ENCODE measurements at places on chromosomes 11 and 22. TPM values are rescaled to one million over a fixed set of nuclear protein-coding genes. Genes with fewer than 3 reads are reported as not detected.

The E2F8 gene
- polyA plus RNA-seq: 2.0 TPM

DNA sequence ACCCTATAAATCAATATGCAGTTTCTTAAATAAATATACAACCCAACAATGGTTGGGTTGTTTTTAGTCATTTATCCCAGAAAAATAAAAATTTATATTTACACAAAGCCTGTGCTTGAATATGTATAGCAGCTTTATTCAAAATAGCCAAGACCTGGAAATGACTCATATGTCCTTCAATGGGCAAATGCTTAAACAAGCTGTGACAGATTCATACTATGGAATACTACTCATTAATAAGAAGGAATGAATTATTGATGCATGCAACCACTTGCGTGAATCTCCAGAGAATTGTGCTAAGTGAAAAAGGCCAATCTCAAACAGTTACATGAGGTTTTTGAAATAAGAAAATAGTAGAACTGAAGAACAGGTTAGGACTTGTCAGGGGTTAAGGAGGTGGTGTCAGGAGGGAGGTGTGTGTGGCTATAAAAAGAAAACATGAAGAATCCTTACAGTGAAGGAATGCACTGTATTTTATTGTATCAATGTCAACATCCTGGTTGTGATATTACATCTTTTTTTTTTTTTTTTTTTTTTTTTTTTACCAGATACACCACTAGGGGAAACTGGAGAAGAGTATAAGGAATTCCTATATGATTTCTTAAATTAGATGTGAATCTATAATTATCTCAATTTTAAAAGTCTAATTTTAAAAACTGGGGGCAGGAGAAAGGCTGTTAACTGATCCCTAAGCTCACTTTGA is 82.4 kb upstream of the CD44 start:
- no peak for DNase-seq

DNA sequence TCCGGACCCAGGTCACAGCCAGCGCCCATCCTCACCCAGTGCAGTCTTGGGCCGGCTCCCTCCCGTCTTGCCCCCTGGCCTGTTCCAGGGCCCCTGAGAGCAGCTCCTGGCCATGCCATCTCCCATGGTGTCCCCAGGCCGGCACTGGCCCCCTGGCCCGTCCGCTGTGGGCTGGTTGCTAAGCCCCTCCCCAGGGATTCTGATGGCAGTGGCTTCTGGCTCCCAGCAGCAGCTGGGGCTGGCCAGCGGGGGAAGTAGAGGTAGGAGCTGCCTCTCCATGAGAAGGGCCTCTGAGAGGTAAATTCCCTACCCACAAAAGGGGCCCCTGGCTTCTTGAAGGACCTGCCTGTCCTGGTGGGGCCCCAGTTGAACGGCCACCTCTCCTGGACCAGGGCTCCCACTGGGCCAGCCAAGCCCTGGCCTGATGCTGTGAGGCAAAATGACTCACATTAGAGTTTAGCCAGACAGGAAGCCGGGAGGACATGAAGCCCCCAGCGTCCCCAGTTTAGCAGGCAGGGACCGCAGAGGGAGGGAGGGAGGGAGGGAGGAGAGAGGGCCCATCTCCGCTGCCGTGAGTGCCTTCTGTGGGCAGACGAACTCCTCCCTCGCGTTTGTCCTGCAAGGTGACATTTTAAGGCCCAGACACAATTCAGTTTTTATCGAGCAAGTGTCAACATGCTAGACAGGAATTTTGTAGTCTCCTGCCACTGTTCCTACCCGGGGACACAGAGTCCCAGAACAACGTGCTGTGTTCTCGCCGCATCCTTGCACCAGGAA is 32.9 kb upstream of the GAL start:
- no peak for DNase-seq

The NXPE4 gene
- polyA plus RNA-seq: not detected

GRCh38 chr22:49235463-49236300 is 592.0 kb downstream of the BRD1 start:
- DNase-seq: no peak

DNA sequence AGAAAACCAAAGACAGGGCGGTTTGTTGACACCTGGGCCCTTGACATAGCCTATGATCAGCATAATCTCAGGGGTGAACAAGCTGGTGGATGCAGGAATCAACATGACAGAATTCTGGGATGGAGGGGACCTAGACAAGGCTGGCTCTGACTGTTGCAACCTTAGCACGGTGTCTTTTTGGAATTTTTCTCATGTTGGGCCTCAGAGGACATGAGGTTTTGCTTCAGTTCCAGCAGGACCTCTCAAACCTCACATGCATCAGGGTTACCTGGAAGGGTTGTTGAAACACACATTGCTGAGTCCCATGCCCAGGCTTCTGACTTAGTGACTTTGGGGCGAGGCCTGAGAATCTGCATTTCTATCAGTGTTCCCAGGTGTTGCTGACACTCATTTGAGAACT is 345.6 kb upstream of the B3GAT1 start:
- DNase-seq: no peak
